ENCODE measurements at places on chromosomes 1 and 21.

GRCh38 chr1:206039046-206039973 is 13.7 kb upstream of the RHEX start:
- DNase-seq, result no peak

DNA sequence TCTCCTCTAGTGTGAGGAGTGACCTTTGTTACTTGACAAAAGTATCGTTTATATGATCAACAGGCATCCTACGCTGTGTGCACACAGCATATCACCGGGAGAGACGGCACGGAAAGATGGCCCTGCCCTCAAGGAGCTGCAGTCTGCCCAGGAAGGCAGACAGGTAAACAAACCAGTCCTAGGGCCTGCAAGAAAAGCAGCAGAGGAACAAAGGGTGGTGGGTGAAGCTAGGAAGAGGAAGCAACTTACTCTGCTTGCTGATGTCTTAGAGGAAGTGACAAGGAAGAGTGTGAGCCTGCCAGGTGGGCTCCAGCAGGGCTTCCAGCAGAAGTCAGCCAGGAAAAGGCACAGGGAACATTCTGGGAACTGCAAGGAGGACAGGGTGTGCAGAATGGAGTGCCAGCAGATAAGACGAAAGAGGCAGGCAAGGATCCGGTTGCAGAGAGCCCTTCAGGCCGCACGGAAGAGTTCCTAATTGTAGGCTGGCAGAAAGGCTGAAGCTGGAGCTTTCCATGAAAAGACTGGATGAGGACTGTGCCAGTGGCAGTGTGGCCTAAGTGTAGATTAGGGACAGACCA is 106.7 kb downstream of the SLC45A1 start:
- peak; percentile 76 for DNase-seq

DNA sequence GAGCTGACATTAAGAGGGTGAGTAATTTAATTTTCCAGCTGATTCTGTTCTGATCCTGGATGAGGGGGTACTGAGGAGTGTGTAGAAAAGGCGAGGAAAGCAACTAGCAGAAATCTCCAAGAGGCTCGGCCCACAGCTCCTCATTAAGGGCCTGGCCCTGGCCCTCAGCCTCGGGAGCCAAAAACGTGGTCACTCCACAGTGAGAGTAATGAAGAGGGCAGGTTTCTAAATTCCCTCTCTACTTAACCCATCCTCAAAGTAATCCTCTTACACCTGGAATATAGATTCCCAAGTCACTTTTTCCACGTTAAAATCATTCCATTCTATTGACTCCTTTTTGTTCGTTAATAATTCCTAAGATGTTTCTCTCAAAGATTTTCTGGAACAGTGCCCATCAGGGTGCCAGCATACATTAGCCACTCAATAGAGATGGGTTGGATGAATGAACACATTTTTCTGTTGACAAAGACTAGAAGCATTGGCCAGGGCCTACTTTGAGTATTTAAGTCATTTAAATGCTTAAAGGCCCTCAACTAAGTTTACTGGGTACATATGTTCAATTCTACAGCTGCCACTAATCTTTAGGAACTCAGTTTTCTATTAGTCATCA is 1.1 kb upstream of the COL11A1 start:
- DNase-seq, result no peak

GRCh38 chr1:29800522-29800956 is 564.2 kb downstream of the PTPRU start:
- no peak for DNase-seq

DNA sequence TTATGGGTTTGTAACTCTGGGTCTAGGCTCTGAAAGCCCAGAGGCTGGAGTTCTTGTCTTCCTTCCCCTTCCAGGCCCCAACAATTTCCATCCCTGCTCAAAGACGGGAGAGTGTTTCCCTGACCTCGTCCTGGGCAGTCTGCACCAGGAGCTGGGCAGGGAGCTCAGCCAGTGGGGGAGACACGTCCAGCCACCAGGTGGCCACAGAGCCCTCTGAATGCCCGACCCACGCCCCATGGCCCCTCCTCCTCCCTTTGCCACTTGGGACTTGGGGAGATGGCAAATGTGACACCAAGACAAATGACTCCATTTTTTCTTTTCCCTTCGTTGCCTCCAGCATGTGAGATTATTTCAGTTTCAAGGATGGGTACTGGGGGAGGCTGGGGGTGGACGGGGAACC is 159.9 kb upstream of the AJAP1 start:
- DNase-seq, result no peak

- DNase-seq, result no peak
Observed at GRCh38 chr1:107457989-107458388, 317.1 kb downstream of the NTNG1 start.

DNA sequence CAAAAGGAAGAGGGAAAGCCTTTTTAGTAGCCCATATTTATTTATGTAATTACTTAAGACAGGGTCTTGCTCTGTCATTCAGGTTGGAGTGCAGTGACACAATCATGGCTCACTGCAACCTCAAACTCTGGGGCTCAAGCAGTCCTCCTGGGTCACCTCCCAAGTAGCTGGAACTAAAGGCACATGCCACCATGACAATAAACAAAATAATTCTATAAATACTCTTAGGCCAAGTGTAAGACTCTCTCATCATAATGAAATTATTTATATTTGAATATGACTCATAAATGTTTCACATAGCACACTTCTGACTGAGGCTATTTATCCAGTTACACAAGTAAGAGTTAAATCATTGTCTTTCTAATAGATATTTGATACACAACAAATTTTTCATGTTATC is 314.7 kb downstream of the AMY1C start:
- DNase-seq, result no peak

DNA sequence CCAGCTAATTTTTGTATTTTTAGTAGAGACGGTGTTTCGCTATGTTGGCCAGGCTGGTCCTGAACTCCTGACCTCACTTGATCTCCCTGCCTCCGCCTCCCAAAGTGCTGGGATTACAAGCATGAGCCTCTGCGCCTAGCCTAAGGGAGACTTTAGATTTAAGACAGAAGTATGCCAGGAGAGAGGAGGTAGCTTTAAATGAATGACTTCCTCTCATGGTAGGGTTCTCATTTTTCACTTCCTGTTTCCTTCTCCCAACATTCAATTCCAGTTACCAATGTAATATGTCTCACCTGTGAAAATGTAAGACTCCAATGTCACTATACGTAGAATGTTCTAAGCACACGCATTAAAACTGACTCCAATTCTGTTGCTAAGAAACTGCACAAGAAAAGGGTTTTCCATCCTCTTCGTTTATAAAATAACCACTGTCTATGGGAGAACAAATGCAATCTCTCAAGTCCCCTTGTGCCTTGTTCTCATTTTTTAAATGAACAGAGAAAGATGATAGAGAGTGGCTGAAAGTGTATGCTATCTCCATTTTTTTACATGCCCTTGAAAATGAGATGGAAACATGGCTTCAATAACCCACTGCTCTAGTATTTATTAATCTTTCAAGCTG is 140.0 kb downstream of the SLC45A1 start:
- DNase-seq, result no peak

DNA sequence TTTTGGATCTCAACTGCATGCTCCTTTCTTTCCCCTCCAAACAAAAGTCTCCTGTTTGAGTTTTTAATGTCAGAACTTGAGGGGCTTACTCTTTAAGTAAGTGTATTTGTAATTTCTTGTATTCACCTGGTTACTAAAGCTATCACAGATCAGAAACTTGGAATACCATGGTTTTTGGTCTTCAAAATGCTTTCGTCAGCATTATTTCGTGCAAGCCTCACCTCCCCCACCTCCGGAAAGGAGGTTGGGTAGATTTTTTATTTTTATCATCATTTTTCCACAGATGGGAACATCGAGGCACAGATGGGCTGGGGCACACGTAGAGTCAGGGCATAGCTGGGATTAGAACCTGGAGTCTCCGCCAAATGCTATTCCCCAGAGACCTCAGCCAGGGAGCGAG is 100.7 kb downstream of the IER5 start:
- no peak for DNase-seq

All from activated CD4-positive, alpha-beta T cell treated with anti-CD3 and anti-CD28 coated beads, Interleukin-2, amount 10 ng/mL, durations not matched to agents 24 days and 14 days (primary cell).